ENCODE measurements at places on chromosomes 3 and 15. TPM values are rescaled to one million over a fixed set of nuclear protein-coding genes. Genes with fewer than 3 reads are reported as not detected.

MYO5C gene
- 0.17 TPM for total RNA-seq

TRIM71 gene
- total RNA-seq: 0.06 TPM

CAMK2N2 gene
- total RNA-seq: 0.36 TPM

TLR9 gene
- total RNA-seq: 0.23 TPM

ASTE1 gene
- total RNA-seq: 9.0 TPM

CLDN1 gene
- 0.13 TPM for total RNA-seq

GJD2 gene
- not detected for total RNA-seq

TMEM207 gene
- not detected for total RNA-seq

TGM5 gene
- total RNA-seq: not detected

TPRG1 gene
- 16.4 TPM for total RNA-seq

EXOSC7 gene
- total RNA-seq: 98.0 TPM

LYSMD4 gene
- total RNA-seq: 7.0 TPM

DGKG gene
- 0.42 TPM for total RNA-seq

CTDSPL gene
- total RNA-seq: 1.6 TPM
